Small intestine (tissue), 16 donors: ENCODE measurements at places on chromosomes 4 and X.

DNA sequence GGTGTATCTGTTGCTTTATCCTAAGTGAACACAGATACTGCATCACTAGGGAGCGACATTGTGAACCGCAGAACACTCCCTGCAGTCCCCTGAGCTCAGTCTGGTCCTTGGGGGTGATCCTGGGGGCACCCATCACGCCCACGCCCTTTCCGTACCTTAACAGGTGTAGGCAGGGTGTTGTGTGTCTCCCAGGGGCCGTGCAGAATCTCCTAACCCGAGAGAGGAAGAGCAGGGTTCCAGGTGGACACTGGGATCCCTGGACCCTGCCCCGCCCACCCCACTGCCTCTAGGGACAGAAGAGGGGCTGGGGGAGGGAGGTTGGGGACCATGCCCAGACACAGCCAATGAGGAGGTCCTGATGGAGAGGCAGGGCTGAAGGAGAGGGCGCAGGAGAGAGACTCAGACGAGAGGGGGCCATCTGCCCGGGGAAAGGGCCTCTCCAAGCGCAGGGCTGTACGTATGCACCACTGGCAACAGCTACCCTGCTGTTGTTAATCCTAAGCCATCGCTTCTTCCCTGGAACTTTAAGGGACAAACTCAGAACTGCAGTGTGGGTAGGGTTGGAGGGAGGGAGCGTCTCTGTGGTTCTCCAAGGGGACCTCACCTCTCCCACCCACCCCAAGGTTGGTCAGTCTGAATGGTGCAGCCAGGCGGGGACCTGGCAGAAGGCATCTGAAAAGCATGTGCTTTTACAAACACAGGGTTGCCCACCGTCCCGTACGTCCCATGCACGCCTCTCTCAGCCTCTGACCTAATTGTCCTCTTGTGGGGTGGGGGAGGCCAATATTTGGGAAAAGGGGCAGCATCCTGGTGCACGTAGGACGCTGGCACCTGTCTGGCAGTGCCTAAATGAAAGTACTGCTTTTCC, 2.5 kb downstream of the P2RY8 start:
- no peaks in the 10 kb centered on the region for H3K4me1 ChIP-seq
- no peaks in the 10 kb centered on the region for H3K27me3 ChIP-seq
- no peaks in the 10 kb centered on the region for H3K36me3 ChIP-seq
- no peak for DNase-seq
- no peak overlapping the region for H3K27ac ChIP-seq

DNA sequence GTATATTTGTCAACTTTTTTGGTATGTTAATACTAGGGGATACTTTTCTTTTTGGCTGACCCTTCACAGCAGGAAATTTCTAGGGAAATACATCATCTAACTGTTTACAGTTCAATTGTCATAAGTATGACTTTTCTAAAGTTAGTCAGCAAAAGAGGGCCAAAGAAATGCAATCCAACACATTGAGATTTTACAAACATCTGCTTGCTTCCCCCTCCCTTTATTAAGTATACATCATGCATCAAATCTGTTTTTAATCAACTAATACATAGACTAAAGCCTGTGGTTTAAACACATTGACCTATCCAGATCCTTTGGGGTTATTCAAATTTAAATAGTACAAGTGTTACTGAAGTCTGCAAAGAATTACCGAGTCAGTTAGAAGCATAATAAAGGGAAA, 93.9 kb downstream of the MID1 start:
- H3K4me1 ChIP-seq, result no peaks in the 10 kb centered on the region
- no peaks in the 10 kb centered on the region for H3K27me3 ChIP-seq
- DNase-seq, result no peak
- H3K4me3 ChIP-seq, result no peak overlapping the region
- no peak overlapping the region for H3K27ac ChIP-seq

DNA sequence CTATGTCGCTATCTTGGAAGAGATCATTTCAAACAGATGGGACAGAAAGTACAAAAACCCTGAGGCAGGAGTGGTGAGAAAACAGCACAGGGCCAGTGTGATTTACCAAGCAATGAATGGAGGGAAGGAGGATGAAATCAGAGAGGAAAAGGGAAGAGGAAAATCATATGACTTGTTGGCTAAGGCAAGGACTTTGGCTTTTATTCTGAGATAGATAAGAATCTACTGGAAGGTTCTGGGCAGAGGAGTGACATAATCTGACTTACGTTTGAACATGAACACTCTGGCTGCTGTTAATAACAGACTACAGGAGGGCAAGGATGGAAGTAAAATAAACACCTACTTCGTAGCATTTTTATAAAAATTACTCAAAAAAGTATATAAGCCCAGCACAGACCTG, 207.8 kb upstream of the SLC7A11 start:
- no peaks in the 10 kb centered on the region for H3K36me3 ChIP-seq
- peak; percentile 35 for DNase-seq
- H3K4me3 ChIP-seq, result no peak overlapping the region

GRCh38 chr4:77776182-77777134, 42.7 kb downstream of the CNOT6L start:
- no peak overlapping the region for H3K4me3 ChIP-seq
- H3K27me3 ChIP-seq, result no peaks in the 10 kb centered on the region
- H3K4me1 ChIP-seq, result peaks cover 2% of the 10 kb centered on the region
- peak; percentile 68 for DNase-seq
- H3K27ac ChIP-seq, result peak overlapping the region; percentile 2

DNA sequence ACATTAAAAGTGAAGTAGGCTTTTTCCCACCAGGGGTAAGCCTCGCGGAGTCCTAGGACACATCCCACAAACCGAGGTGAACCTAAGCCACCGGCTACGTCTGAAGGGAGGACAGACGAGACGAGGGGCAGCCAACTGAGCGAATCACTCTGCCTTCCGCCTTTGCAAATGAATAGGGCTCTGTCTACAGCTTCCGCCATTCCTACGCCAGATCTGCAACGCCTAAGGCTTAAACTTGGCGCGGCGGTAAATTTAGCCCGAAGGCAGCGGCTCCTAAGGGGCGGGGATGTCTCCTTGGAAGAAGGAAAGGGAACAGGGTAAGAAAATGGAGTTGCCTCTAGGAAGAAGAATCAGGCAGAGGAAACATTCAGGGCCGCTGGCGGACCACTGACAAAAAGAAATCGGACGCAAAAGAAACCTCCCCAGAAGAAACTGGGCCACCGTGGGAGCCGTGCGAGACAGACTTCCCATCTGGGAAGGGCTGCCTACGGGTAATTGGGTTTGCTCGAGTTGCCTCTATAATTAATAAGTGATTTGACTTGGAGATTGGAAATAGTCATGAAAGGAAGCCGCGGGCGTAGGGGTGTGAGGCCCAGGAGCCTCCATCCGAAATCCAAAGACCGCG, 90.5 kb downstream of the BCOR start:
- no peak overlapping the region for H3K4me3 ChIP-seq
- no peaks in the 10 kb centered on the region for H3K27me3 ChIP-seq
- peaks cover 3% of the 10 kb centered on the region for H3K4me1 ChIP-seq
- no peak for DNase-seq

DNA sequence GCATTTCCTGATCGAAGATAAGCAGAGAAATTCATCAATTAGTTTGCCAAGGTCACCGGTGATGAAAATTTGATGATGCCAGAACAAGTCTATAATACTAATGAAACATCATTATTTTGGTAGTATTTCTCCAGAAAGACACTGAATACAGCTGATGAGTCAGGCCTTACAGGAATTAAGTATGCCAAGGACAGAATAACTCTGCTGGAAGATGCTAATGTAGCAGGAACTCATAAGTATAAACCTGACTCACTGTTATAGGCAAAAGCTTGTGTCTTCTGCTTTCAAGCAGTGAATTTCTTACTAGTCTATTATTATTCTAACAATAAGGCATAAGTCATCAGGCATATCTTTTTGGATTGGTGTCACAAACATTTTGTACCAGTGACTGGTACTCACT, 1825.1 kb upstream of the IGFBP7 start:
- H3K36me3 ChIP-seq, result no peaks in the 10 kb centered on the region
- H3K4me1 ChIP-seq, result no peaks in the 10 kb centered on the region
- H3K27me3 ChIP-seq, result no peaks in the 10 kb centered on the region
- H3K4me3 ChIP-seq, result no peak overlapping the region
- H3K27ac ChIP-seq, result no peak overlapping the region

- H3K27me3 ChIP-seq, result no peaks in the 10 kb centered on the region
- DNase-seq, result no peak
- H3K4me3 ChIP-seq, result no peak overlapping the region
- no peaks in the 10 kb centered on the region for H3K4me1 ChIP-seq
These were observed 96.7 kb downstream of the SRPX start for GRCh38 chrX:38124000-38124399.

GRCh38 chr4:114729068-114729738, 130.6 kb downstream of the UGT8 start:
- no peaks in the 10 kb centered on the region for H3K4me1 ChIP-seq
- DNase-seq, result no peak
- no peak overlapping the region for H3K27ac ChIP-seq
- H3K36me3 ChIP-seq, result no peaks in the 10 kb centered on the region
- no peak overlapping the region for H3K4me3 ChIP-seq

DNA sequence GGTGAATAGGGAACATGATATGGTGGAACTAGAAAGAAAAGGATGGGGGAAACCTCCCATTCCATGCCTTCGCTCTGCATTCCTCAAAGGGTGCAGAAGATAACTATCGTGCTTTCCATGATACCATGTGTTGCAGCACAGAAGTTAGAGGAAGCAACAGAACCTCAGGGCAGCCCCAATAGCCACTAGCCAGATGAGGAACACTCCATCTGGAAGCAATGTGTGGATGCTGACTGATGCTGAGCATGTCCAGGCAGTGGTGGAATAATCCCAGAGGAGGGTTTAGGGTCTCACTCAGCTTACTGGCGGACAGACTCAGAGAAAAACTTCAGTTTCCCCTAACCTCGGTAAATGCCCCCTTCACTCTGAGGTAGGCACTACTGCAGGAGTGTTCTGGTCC, 7.5 kb downstream of the SMIM10 start:
- no peaks in the 10 kb centered on the region for H3K27me3 ChIP-seq
- no peak overlapping the region for H3K4me3 ChIP-seq
- H3K27ac ChIP-seq, result no peak overlapping the region
- H3K4me1 ChIP-seq, result no peaks in the 10 kb centered on the region
- H3K36me3 ChIP-seq, result no peaks in the 10 kb centered on the region

- H3K27me3 ChIP-seq, result no peaks in the 10 kb centered on the region
- H3K4me3 ChIP-seq, result no peak overlapping the region
- H3K27ac ChIP-seq, result no peak overlapping the region
- H3K4me1 ChIP-seq, result peaks cover under 1% of the 10 kb centered on the region
- no peaks in the 10 kb centered on the region for H3K36me3 ChIP-seq
These were observed 42.2 kb downstream of the SMIM20 start for GRCh38 chr4:25956260-25956659.

DNA sequence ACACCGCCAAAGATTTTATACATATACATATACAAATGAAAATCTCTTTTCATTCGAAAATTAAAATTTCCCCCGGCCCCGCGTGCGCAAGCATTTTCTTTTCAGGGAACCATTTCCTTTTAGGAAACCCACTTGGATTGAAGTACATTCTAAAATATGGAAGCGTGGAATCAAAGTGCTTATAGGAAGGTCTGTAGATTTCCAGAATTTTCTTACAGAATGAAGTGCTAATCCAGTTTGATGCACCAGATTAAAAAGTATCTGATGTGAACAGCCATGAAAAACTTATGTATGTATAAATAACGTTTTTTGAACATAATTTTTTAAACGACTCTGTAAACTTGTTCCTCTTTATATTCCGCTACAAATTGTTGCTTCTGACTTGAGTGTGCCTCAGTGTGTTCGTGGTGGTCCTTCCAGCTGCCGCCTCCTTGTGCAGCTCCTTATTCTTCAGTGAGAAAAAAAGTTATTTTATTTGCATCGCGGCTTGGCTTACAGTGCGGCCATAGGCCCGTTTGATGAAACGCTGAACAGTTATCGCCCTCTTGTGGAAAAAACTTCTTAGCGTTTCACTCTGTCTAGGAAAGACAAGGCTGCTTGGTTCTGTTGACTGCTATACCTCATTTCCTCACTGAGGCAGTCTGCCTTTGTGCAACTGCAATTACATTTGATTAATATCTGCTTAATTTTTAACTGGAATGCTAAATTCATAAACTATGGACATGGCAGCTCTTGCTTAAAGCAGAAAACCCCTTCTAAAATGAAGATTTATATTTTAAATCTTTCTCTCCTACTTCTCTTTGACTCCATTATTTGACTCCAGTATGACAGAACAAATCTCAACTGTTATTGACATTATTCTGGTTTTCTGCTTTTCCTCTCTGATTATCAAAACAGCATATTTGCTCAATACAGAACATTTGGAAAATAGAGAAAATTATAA, 4.7 kb upstream of the NKX6-1 start:
- DNase-seq, result peak; percentile 79
- peaks cover 6% of the 10 kb centered on the region for H3K27me3 ChIP-seq
- no peak overlapping the region for H3K27ac ChIP-seq
- no peaks in the 10 kb centered on the region for H3K36me3 ChIP-seq
- no peak overlapping the region for H3K4me3 ChIP-seq

DNA sequence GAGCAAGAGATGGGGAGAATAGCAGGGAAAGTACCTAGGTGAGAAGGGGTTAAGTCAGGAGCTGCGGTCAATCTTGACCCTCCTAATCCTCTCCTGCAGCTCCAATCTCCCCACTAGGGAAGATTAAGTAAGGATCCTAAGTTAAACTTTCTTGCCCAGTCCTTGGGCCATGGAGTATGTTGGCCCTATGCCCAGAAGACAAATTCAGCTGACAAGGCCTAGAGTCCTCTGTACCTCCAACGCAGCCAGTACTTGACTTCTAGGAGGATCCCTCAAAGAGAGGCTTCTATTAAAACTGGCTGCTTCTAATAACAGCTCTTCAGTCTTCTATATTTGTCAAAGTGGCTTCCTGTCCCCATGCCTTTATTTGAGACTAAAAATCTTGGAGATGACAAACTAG, 1.4 kb downstream of the CLDN2 start:
- no peaks in the 10 kb centered on the region for H3K36me3 ChIP-seq
- H3K27me3 ChIP-seq, result no peaks in the 10 kb centered on the region
- peaks cover 2% of the 10 kb centered on the region for H3K4me1 ChIP-seq
- no peak overlapping the region for H3K27ac ChIP-seq

DNA sequence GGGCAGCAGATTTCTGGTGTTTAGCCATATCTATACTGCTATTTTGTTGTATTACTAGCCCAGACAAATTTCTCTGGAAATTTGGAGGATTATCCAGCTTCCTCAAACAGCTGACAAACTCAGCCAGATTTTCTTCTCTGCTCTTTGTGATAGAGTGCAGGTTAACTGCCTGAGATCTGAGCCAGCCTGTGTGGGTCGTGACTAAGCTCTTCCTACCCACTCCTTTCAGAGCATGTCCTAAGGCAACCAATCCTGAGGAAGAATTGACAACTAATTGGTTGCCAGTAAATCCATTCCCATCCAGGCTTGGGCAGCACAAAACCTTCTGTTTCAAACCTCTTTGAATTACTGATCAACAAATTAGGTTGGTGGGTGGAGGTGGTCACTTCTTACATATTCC, 2.5 kb upstream of the GABRA2 start:
- no peaks in the 10 kb centered on the region for H3K4me1 ChIP-seq
- no peaks in the 10 kb centered on the region for H3K27me3 ChIP-seq
- H3K4me3 ChIP-seq, result no peak overlapping the region
- H3K36me3 ChIP-seq, result no peaks in the 10 kb centered on the region

DNA sequence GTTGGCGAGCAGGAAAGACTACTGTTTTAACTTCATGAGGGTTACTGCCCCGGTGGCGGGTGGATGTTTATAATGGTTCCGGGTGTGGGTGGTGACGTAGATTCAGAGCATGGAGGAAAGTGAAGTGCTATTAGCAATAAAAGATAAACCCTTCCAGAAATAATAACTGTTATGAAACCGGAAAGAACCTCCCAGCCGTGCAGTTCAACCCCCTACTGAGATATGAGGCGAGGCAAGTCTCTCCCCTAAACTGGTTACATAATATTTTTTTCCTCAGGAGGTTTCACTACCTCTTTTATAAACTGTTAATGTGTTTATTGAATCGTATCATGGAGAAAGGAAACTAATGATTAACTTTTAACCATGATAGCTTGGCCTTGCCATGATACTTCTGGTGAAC, 33.9 kb upstream of the STIM2 start:
- no peaks in the 10 kb centered on the region for H3K27me3 ChIP-seq
- no peaks in the 10 kb centered on the region for H3K36me3 ChIP-seq
- H3K27ac ChIP-seq, result no peak overlapping the region
- H3K4me1 ChIP-seq, result peaks cover 3% of the 10 kb centered on the region
- peak; percentile 78 for DNase-seq
